ENCODE measurements at places on chromosomes 6 and 20.
A peak's percentile ranks its signal among the peaks of the same experiment; 100 is the strongest.

DNA sequence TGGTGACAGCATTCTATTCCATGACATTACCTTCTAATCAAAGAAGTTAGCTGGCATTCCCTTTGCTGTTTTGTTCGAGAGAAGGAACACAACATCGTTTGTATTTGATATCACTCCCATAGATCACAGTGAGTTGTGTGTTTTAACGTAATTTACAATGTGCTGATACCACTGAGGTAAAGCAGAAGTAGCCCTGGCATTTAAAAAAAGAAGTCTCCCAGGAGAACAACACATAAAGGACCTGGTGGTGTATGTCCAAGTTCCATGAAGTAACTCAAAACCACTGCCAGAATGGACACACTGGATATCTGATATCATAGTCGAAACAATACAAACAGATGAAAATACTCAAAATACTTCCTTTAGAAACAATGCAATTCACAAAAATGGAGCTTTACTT lies 351.7 kb downstream of the RNGTT start:
- no peak for DNase-seq

DNA sequence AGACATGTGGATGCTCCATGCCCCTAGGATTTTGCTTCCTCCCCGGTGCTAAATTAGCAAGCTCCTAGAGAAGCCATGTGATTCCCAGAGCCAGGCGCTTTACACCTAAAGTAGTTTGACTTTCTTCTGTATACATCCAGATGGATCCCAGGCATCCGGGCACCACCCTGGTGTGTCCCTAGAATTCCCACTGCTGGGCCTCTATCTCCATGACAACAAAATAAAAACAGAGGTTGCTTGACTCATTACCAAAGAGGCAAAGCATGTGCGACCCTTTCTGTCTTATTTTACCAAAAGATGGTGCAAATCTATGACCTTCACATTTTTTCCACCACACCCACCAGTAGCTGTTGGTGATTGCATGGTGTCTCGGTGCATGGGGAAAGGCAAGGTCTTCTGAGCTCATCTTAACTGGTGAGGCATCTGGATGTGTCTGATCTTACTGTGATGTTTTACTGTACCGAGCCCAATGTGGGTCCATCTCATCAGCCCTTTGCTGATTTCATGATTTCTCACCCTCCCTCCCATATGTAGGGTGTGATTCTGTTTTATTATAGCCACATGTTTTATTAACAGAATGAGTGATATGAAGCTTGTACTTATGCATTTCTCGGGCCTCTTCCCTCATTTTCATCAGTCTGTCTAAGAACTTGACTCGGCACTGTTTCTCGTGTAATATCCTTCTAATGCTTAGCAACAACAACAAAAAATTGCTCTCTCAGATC lies 27.4 kb upstream of the VAPB start:
- DNase-seq: no peak

DNA sequence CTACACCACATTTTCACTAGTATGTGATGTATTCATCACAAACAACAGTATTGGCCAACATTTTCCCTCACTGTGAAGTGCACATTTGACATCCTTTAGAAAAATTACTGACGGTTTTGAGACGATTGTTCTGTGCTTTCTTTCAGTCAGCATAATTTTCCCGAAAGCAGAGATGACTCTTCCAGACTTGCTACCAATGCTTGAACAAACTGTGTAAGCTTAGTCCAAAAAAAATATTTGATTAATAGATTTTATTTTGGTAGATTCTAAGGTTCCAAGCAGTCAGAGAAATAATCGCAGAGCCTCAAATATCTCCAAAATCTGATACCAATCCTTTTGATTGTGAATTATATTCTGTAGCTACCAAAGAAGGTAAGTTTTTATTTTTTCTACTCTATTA lies 151.1 kb upstream of the ESR1 start:
- DNase-seq: no peak

GRCh38 chr6:139754898-139755775 lies 380.7 kb upstream of the CITED2 start:
- no peak for DNase-seq

- DNase-seq: no peak
Measured at GRCh38 chr20:52275181-52275691, 83.7 kb upstream of the ZFP64 start.

- peak; percentile 5 for DNase-seq
Measured at GRCh38 chr6:87139236-87139635, 16.1 kb upstream of the ZNF292 start.

DNA sequence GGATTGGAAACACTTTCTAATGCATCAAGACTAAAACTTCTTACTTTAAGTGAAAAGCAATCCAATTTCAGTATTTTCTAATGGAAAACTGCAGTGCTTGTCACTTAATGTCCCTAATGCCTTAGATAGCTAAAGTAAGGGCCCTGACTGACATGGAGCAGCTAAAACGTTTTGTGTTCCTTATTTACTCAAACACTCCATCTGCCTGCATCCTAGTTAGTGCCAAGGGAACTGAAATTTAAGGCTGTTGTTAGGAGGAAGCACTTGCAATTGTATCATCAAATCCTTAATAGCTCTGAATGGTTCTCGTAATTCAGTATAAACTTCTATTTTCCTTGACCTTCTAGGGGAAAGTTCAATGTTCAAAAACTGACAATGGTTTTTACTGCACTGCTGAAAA lies 127.4 kb downstream of the GJA10 start:
- DNase-seq: no peak

GRCh38 chr6:135555550-135555949 lies 58.0 kb upstream of the AHI1 start:
- no peak for DNase-seq

- no peak for DNase-seq
Measured at GRCh38 chr20:10667077-10667401, 6.8 kb downstream of the JAG1 start.

GRCh38 chr6:26104457-26105108 lies 17.4 kb downstream of the HFE start:
- DNase-seq: no peak

- no peak for DNase-seq
Measured at GRCh38 chr6:146886587-146887446, 288.0 kb downstream of the ADGB start.

DNA sequence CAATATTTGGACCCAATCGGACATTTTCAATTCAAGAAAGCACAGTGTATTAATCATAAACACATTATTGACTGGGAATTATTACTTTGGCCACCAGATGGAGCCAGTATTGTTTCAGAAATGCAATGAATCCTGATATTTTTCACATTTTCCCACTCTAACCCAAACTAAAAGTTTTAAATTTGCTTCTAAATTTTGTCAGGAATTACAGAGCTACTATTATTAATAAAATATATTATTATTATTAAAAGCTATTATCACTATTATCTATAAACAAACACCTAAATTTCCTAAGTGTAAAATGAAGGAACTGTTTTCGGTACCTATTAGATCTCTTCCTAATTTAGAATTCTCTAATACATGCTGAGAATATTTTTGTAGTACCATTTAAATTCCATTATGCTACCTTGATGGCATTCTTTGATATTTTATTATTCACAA lies 245.3 kb downstream of the OGFRL1 start:
- DNase-seq: no peak

DNA sequence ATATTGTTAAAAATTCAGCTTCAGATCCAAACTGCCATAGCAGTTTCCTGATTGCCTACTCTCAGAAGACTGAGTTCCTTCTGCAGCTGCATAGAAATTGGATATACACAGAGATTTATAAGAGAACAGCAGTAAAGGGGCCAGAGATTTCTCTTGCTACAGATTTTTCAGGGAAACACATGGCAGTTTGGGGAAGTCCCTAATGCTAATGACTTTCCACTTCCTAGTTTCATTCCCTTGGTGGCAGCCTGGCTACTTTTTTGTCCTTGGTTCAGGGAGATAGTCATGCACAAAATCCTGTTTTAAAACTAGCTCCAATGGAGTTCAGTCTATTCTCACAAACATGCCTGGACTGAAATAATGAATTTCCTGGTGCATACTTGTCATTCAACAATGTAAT lies 125.3 kb upstream of the PLCB4 start:
- DNase-seq: no peak

GRCh38 chr6:107237992-107238660 lies 122.8 kb upstream of the BEND3 start:
- no peak for DNase-seq

DNA sequence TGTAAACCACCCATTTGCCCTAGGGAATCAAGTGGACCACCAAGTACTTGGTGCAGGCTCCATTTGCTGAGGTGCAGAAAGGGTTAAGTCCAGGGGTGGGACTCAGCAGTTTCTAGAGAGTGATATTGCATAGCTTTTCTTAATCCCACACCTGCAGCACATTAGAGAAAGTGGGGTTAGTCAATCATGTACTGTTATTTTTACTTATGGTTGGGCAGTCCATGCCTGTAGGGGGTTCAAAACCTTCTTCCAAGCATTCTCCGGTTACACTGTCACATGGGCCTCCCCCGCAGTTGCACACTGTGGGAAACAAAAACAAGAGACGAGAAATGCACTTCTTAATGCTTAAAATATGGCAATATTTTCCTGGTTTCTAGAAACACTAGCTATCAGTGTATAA lies 65.5 kb downstream of the LAMA4 start:
- DNase-seq: no peak

DNA sequence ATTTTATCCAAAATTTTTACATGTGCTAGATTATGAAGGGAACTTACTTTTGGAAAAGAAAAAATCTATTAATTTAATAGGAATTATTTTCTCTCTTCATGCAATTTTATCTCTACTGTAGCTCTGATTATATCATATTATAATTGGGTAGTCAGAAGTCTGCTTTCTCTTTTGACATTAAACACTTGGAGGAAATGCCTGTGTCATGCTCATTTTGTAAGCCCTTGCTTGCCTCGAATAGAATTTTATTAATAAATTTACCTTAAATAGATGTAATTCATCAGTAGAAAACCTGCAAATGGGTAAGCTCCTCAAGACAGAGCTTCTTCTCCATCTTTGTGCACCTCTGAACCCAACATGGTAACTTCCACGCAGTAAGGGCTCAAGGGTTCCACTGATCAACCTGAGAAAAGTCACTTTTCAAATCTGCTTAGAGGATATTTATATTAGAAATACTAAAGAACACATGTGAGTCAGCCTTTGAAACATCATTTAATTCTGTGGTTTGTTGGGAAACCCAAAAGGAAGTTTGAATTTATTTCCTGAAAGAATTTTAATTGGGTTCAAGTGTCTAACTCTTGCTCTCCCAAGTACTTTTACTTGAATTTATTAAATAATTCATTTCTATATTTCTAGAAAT lies 266.0 kb downstream of the ALDH8A1 start:
- DNase-seq: no peak

GRCh38 chr20:1764136-1765033 lies 106.8 kb upstream of the SIRPG start:
- DNase-seq: no peak

DNA sequence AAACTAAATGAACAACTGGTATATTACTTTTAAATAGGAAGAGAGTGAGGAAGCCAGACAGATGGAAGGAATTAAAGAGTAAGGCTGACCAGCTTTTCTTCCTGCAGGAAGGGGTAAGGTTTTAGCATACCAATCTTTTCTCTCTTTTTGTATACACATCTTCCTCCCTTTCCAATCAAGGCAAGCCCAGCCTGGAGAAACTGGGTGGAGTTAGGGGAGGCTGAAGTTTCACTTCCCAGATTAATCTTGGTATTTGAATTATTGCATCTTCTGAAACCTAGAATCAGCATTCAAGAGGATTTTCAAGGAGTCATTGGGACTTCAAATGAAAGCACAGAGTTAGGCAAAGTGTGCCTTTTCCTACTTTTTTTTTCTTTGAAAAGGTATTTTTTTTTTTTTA lies 33.1 kb downstream of the TMEM14A start:
- no peak for DNase-seq

DNA sequence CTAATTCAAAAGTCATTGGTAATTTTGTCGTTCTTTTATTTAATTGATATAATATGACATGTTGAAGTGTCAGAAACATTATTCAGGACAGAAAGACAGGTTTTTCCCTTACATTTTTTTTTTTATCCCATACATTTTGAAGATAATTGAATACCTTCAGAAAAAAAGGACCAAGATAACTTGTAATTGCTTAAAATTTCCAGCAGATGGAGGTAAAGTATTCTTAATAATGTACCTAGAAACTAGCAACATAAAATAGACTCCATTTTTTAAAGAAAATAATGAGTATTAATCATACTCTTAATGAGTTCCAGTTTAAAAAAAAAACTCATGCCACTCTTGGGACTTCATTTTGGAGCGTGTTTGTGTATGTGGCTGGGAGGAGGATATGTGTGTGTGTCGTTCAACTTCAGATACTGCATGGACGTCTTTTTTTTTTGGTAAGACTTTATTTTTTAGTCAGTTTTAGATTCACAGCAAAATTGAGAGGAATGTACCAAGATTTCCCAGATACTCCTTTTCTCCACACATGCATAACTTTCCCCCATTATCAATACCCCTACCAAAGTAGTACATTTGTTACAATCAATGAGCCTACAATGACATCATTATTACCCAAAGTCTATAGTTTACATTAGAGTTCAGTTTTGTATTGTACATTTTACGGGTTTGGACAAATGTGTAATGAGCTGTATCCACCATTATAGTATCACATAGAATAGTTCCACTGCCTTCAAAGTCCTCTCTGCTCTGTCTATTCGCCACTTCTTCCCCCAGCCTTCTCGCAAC lies 79.4 kb downstream of the ROS1 start:
- no peak for DNase-seq

GRCh38 chr6:75943381-75943780 lies 129.1 kb downstream of the IMPG1 start:
- no peak for DNase-seq

GRCh38 chr20:60306105-60306504 lies 347.9 kb downstream of the CDH26 start:
- DNase-seq: no peak

DNA sequence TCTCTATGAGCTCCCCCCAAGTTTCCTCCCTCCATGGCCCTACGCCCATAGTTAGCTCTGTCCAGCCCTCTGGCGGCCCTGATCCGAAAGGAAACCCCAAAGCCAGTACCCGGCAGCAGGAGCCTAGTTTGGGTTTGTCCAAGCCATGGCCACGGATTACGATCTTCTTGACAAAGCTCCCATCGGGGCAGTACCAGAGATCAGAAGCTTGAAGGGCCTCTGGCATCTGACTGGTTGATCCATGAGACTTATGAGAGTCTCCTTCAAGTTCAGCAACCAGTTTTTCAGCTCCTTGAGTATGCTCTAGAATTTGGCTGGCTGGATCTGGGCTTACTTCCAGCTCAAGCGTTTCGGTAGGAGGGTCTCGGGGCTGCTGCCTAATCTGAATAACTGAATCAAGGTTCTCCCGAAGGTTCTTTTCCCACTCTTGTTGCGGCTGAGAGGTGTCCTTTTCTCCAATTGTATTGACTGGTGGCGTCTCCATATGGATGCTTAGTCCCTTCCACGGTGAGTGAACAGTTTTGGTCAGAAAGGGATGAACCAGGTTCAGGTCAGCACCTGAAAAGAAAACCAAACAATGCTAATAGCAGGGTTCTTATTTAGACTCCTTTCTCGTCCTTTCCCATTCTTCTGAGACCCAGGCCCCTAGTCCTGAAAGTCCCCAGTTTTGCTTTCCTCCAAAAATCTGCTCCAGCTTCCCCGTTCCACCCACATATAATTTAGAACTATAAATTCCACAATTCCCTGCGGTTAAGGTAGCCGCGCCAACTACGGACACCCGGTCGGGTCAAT lies 595 bp downstream of the FKBPL start:
- no peak for DNase-seq

- DNase-seq: no peak
Measured at GRCh38 chr6:12890171-12890790, 173.7 kb downstream of the PHACTR1 start.

- no peak for DNase-seq
Measured at GRCh38 chr6:38113825-38114576, 294.5 kb downstream of the ZFAND3 start.
